Hepatocyte (in vitro differentiated cells): ENCODE measurements at places on chromosomes 13 and 19. TPM values are rescaled to one million over a fixed set of nuclear protein-coding genes. Genes with fewer than 3 reads are reported as not detected.

DNA sequence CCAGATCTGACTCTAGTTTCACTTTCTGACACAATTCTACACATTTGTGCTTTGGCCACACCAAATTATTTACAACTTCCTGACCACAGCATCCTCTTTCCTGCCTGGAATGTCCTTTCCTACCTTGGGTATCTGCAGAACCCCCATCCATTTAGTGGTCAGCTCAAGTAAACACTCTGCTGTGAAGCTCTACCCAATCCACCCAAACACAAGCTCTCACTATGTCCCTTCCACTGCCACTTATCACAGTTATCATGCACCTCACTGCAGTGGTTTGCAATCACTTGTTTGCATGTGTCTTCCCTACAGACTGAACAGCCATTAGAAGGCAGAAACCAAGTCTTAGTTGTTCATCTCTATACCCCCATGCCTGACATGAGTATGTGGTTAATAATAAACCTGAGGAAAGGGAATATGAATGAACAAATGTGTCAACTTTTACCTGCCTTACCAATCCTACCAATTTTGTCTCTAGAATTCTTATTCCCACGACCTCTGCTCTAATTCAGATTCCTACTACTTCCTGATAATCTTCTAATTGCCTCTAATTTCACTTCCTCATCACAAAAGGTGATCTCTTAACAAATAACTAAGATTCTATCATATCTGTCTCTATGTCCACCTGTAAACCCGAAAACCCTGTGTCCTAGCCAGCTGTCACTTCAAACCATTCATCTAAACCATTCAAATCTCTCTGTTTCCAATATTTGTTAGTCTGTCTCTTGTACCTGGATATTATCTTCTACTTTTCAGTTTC is 25.1 kb downstream of the LNX2 start:
- DNase-seq = no peak

GRCh38 chr19:19597809-19598306 is 20.6 kb downstream of the PBX4 start:
- DNase-seq = no peak

GRCh38 chr13:65843314-65843731 is 1386.8 kb downstream of the PCDH9 start:
- no peak for DNase-seq

GRCh38 chr19:43751466-43752220 is 3.1 kb downstream of the SMG9 start:
- DNase-seq = no peak

- peak; percentile 81 for DNase-seq
Observed at GRCh38 chr19:11382898-11383705, 1.0 kb downstream of the EPOR start.

GRCh38 chr19:46954993-46955812 is 64.4 kb upstream of the NPAS1 start:
- DNase-seq = no peak

- no peak for DNase-seq
Observed at GRCh38 chr13:35478271-35479037, 2.0 kb upstream of the MAB21L1 start.

DNA sequence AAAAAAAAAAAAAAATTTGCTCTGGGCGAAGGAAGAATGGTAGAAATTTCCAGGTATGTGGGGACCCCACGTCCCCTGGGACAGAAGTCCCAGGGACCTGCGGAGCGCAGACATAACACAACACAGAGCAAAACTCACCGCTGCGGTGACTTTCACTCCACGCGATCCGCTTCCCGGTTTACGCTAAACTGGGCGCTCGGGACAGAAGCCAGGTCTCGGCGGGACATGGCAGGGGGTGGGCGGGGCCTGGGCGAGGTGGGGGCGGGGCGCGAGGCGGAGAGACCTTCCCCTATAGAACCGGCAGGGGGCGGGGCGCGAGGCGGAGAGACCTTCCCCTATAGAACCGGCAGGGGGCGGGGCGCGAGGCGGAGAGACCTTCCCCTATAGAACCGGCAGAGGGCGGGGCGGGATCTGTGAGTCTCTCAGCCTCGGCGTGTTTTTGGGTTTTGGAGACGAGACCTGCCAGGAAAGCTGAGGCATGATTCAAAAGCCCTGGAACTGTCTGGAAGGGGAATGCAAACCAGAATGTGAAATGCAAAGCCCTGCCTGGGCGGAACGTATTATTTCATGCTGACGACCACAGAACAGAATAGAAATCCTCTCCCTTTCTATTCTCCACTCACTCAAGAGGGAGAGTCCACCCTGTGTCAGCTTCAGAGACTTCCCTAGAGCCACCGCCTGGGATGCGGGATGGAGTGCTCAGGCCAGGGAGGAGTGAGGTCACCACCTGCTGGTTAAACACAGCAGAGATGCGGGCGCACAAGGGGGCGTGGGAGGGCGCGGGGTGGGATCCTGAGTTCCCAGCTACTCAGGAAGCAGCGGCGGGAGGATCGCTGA is 20.2 kb upstream of the ERVV-1 start:
- DNase-seq = peak; percentile 91

GRCh38 chr13:108755083-108755482 is 125.7 kb downstream of the MYO16 start:
- DNase-seq = no peak

DNA sequence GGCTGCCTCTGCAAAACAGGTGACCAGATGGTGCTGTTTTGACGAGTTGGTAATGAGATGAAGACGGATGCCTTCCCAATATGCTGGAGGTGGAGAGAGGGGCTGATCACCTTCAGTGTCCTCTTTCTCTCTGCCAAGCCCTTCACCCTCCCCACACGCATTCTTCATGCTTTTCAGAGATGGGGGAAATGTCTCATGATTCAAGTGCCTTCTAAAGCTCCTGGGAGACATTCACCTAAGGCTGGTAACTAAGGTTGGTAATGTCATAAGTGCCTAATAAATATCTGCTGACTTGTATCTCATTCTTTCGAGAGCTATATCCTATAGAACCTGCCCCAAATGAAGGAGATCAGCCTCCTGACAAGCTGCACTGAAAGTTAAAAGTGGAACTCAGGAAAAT is 86.2 kb upstream of the MBNL2 start:
- DNase-seq = no peak

DNA sequence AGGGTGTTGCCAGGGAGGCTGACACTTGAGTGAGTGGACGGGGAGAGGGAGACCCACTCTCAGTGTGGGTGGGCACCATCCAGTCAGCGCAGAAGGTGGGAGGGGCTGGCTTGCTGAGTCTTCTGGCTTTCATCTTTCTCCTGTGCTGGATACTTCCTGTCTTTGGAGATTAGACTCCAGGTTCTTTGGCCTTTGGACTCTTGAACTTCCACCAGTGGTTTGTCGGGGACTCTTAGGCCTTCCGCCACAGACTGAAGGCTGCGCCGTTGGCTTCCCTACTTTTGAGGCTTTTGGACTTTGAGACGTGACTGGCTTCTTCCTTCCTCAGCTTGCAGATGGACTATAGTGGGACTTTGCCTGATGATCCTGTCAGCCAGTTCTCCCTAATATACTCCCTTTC is 4.3 kb upstream of the LENG8 start:
- peak; percentile 76 for DNase-seq

GRCh38 chr13:34826432-34826831 is 115.6 kb upstream of the NBEA start:
- no peak for DNase-seq

DNA sequence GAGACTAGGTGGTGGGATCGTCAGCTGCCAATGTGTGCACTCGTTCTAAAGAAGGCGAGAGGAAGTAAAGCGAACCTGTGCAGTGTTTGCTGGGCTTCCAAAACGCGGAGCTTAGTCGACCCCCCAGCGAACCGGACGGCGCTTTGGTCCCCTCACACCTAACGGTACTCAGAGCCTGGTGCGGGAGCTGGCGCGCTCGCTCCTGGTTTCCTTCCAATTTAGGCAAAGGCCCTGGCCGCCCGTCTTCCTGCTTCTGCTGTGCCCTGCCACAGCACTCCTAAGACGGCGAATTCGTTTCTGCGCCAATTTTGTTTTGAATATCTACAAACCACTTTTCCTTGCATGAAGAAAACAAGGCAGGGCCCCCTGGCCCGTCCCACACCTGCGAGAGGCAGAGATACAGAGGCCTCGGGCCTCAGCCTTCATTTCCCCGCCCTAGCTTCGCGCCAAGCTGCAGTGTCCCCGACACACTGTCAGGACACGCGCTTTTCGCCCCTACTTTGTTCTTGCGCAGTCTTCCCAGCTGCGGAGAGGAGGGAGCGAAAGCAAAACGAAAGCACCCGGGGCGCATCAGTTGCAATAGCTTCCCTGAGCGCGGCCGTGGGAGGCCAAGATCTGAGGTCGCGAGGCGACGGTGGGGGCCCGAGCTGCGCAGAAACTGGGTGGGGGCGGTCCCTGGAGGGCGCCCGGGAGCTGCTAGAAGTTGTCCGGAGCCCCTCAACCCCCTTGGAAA is 111.9 kb downstream of the KCNRG start:
- DNase-seq = peak; percentile 72

DNA sequence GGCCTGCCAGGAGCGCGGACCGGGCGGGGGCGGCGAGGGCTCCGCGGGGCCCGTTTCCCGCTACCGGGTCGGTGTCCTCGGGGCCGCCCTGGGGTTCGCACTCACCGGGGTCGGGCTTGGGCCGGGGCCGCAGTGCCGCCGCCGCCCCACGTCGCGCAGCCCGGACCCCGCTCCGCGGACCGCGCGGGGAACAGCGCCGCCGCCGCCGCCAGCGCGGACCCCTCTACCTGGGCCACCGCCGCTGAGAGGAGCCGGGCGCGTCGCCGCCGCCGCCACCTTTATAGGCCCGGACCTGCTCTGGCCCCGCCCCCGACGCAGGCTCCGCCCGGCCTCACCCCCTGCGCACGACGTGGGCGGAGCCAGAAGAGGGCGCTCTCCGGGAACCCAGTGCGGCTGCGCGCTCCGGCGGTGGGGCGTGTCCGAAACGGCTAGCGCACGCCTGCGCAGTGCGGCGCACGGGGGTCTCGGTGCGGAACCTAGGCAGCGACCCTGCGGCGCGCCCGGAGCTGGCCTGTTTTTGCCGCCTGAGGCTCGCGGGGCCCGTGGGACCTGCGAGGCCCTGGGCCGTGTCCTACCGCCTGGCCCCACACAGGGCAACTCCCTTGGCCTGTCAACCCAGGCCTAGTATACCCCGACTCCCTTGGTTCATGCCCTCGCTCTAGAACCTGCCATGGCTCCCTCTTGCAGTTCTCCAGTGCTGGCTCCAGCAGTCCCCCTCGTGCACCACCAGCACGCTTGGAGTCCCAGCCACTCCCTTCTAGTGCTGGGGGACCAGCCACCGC is at the start of gene MKNK2:
TSS of gene MKNK2 (minus strand) at position 254 of the 782 bp plus-strand sequence. CDS start 393 bp downstream, outside the sequence.
- peak; percentile 97 for DNase-seq

DNA sequence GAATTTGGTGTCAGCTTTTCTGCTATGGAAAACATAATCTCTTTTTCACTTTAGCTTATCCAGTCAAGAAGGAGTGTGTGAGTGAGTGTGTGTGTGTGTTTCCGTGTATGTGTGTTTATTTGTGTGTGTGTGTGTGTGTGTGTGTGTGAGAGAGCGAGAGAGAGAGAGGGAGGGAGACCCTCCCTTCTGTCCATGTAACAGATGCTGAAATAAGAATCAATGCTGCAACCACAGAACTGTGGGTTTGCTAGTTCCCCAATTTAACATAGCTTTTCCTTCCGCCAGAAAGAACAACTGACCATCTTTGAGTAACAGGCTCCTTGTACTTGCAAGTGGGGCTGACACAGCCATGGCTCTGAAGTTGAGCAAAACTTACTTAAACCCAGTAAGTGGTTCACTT is 5.2 kb downstream of the LCP1 start:
- no peak for DNase-seq

DNA sequence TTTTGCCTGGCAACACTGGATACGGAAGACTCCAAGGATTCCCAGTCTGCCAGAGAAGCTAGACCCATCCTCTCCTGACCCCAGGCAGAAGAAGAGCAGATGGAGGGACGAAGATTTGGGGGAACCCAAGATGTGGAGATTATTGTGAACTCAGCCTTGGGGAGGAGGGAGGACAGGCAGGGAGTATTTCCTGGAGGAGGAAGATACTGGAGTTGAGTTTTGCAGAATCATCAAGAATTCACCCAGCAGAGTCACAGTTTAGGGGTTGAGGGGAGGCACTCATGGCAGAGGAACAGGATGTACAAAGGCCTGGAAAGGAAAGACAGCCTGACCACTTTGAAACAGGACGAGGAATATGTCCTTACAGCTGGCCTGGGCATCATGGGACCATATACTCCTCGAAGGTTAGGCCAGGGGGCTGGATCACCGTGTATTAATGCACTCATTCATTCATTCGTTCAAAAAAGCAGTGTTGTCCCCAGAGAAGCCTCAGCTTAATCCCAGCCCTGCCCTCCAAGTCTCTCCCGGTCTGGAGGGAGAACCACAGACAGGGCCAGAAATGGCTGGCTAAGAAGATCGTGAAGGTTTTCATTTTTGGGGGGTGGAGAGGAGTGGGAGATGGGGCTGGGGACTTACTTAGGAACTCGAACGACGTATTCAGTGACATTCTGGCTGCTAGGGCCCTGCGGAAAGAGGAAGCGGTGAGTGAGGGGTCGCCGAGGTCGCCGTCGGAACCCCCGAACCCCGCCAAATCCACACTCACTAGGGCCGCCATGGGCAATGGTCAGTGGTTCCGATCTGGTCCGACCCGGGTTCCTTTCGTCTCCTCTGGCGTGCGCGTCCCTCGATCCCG is 517 bp downstream of the GTF2F1 start:
- DNase-seq = no peak

- no peak for DNase-seq
Observed at GRCh38 chr13:37795326-37795725, 74.2 kb downstream of the TRPC4 start.

- no peak for DNase-seq
Observed at GRCh38 chr13:101343128-101343787, 73.0 kb downstream of the NALCN start.

DNA sequence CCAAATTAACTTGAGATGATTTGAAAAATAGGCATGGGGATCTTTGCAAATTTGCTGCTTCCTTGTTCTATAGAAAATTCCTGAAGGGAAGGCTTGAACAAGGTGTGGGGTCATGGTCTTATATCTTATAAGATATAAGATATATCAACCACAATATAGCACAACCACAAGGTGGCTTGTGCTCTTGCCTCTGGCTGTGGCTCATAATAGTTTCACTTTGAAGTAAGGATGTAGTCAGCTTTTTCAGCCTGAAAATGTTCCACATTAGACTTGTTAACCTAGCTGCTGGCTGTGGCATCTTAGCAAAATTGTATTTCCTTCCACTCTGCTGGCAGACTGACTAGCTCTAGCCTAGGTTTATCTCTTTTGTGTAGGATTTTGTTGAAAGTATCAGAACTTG is 169.7 kb downstream of the KLF5 start:
- DNase-seq = peak; percentile 23

DNA sequence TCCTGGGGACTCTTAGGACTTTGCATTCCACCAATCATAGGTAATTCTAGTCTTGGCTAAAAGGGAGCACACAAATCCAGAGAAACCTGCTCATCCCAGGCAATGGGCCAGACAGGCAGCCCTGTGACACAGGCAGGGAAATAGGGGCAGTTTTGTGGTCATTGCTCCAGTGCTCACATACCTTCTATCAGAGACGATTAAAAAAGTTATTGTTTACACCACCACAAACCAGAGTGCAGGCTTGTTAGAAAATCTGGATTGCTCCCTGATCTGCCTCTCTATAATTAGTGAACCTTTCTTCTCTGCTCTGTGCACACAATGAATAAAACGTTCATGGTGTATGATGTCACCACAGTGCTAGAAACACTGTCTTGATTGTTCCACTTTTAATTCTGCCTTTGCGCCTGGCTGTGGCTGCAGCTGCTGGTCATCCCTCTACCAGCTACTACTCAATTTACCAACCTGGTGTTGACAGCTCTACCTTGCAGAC is 121.6 kb upstream of the SPATA13 start:
- no peak for DNase-seq

ZNF628 gene
- 1.0 and 1.2 TPM in 2 replicates for polyA plus RNA-seq

LILRA1 gene
- not detected in 2 replicates for polyA plus RNA-seq

SPC24 gene
- 5.2 and 8.8 TPM in 2 replicates for polyA plus RNA-seq

CYP4F8 gene
- polyA plus RNA-seq = not detected in 2 replicates

CYP4F22 gene
- not detected in 2 replicates for polyA plus RNA-seq

SPACA6 gene
- polyA plus RNA-seq = 13.1 and 17.7 TPM in 2 replicates

CPB2 gene
- polyA plus RNA-seq = 25.6 and 43.3 TPM in 2 replicates

ELAVL1 gene
- 88.1 and 89.9 TPM in 2 replicates for polyA plus RNA-seq
